ENCODE measurements at places on chromosomes 7 and 10. TPM values are rescaled to one million over a fixed set of nuclear protein-coding genes. Genes with fewer than 3 reads are reported as not detected.

The SEMA3C gene
- total RNA-seq, result 64.6 TPM

The CPXM2 gene
- 2.3 TPM for total RNA-seq

GRCh38 chr10:116968331-116968730, 36.7 kb downstream of the SHTN1 start:
- DNase-seq, result no peak

DNA sequence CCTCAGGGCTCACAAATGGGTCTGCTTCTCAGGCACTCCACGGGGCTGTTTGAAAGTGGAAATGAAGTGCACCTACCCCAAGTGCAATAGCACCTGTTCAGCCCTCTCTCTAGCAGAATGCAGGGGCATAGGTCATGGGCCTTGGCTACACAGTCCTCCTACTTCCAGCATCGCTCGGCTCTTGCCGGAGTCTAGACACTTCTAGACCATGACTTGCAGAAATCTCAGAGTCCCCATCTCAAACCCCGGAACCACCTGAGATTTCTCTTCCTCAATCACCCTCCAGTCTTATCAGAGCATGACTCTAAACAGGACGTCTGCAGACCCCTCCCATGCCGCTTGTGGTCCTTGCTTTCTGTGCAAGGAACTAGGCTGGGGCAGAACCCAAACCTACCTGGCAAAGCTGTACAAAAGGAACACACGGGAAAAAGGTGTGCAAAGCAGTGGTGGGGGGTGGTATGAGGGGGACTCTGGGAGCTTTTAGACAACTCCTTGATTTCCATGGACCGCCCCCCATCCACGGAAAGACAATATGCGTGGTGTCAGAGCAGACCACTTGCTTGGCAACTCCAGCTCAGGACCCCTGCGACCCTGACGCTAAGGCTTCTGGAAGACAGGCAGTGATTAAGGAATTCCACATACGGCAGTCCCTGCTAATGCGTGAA, 13.8 kb downstream of the TMEM273 start:
- no peak for DNase-seq

GRCh38 chr7:137488038-137488437, 144.5 kb upstream of the PTN start:
- DNase-seq, result no peak

GRCh38 chr10:32388258-32389027, 41.5 kb upstream of the EPC1 start:
- no peak for DNase-seq

Data from left colon (tissue), 2 donors.